A549 treated with ZK216348 at 1 μM for 4 hours (cell line): ENCODE measurements at places on chromosomes 2 and 18. TPM values are rescaled to one million over a fixed set of nuclear protein-coding genes. Genes with fewer than 3 reads are reported as not detected.

The PIEZO2 gene
- 0.47 to 1.5 TPM (median 1.2 TPM) in 5 replicates for total RNA-seq

The CACNB4 gene
- total RNA-seq = 0.06 to 0.16 TPM (median 0.07 TPM) in 3 of 5 replicates, not detected in the others

The SCN9A gene
- total RNA-seq = 2.5 to 5.3 TPM (median 4.8 TPM) in 5 replicates

The CNDP1 gene
- not detected in 5 replicates for total RNA-seq

The PCARE gene
- not detected in 5 replicates for total RNA-seq

The ALPP gene
- total RNA-seq = 2.4 to 3.3 TPM (median 2.7 TPM) in 5 replicates

The RAB11FIP5 gene
- total RNA-seq = 26.8 to 37.4 TPM (median 35.3 TPM) in 5 replicates

The STPG4 gene
- not detected in 5 replicates for total RNA-seq

The GNAL gene
- total RNA-seq = 5.3 to 7.7 TPM (median 5.4 TPM) in 5 replicates

The NEUROD1 gene
- not detected in 5 replicates for total RNA-seq

The FBLN7 gene
- total RNA-seq = 0.28 to 0.91 TPM (median 0.60 TPM) in 5 replicates

The LCT gene
- 0.04 to 0.06 TPM in 2 of 5 replicates, not detected in the others for total RNA-seq

The CD28 gene
- not detected in 5 replicates for total RNA-seq

The LRP1B gene
- total RNA-seq = 0.02 to 0.09 TPM in 2 of 5 replicates, not detected in the others

The OR6B2 gene
- not detected in 5 replicates for total RNA-seq

The CCNYL1 gene
- total RNA-seq = 16.9 to 26.4 TPM (median 19.7 TPM) in 5 replicates

The TUBA4B gene
- total RNA-seq = 0.26 to 0.33 TPM (median 0.27 TPM) in 3 of 5 replicates, not detected in the others

The NCKAP5 gene
- total RNA-seq = 0.79 to 1.4 TPM (median 1.1 TPM) in 5 replicates

The RGPD4 gene
- 0.04 to 0.16 TPM (median 0.10 TPM) in 4 of 5 replicates, not detected in the other for total RNA-seq

The SCN3A gene
- 0.01 to 0.02 TPM in 2 of 5 replicates, not detected in the others for total RNA-seq

The SLC40A1 gene
- 1.9 to 2.9 TPM (median 2.7 TPM) in 5 replicates for total RNA-seq

The MOGAT1 gene
- total RNA-seq = not detected in 5 replicates

The APOB gene
- not detected in 5 replicates for total RNA-seq

The WDR43 gene
- total RNA-seq = 76.1 to 110 TPM (median 80.0 TPM) in 5 replicates

The EIF2B4 gene
- total RNA-seq = 54.9 to 66.2 TPM (median 62.1 TPM) in 5 replicates

The IL18RAP gene
- total RNA-seq = not detected in 5 replicates

The HOXD10 gene
- total RNA-seq = 5.5 to 7.6 TPM (median 6.7 TPM) in 5 replicates

The SNTG2 gene
- total RNA-seq = not detected in 5 replicates
